Lower leg skin (tissue), 4 donors: ENCODE measurements at places on chromosomes 7 and 10. TPM values are rescaled to one million over a fixed set of nuclear protein-coding genes. Genes with fewer than 3 reads are reported as not detected.

GRCh38 chr7:132131196-132131595 is 445.1 kb downstream of the PLXNA4 start:
- DNase-seq = no peak

DNA sequence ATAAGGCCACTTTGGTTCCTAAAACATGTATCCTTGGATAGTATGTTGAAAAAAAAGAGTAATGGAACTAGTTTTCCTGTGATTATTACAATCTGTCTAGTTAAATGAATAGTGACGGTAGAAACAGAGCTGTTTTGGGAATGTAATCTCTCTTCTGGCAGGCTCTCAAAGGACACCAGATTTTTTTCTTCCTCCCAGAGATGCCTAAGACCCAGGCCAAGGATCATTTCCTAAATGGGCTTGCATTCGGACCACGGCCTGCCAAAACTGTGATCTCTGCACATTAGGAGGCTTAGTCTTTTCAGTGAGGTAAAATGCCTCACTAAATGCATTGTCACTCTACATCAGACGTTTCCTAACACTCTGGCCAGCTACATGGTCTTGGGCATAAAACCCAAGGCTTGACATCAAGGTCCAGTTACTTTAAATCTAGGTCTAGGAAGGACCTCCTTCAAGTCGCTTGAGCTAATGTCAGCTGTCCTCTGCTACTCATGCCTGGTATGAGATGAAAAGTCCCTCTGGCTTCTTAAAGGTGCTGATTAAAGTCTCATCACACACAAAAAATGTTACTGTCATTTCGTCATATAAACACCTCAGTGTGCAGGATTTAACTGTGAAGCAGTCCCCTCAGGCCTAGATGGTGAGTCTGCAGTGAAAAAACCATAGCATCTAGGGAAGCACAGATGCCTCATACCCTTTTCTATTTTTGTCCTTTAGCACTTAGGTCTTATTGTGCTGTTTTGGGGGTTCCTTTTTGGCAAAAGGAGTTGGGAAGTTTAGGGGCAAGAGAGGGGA is 47.7 kb downstream of the DLD start:
- no peak for DNase-seq

DNA sequence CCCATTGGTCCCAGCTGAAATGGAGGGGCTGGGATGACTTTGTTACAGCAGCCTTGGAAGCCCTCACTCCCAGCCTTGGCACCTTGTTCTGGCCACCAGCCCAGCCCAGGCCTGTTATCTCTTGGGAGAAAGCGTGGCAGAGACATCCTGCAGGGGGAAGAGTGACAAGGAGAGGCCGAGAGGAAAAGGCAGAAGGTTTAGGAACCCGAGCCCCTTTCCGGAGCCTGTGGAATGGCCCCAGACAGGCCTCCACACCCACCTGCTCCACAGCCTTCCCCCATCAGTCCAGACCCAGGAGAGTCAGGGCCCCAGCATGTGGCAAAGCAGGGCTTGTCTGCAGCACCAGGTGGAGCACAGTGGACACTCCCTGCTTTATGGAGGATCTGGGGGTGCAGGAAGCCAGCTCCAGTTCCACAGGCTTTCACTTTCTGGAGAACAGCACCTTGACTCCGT is 24.1 kb upstream of the TRIM8 start:
- DNase-seq = no peak

- no peak for DNase-seq
These were observed 115.9 kb downstream of the PIP4K2A start for GRCh38 chr10:22598478-22598877.

The MCU gene
- total RNA-seq = 42.8 TPM
